ENCODE measurements at places on chromosomes 5 and 9. TPM values are rescaled to one million over a fixed set of nuclear protein-coding genes. Genes with fewer than 3 reads are reported as not detected.

GRCh38 chr5:32029261-32029660 lies 144.9 kb downstream of the GOLPH3 start:
- DNase-seq, result peak; percentile 18
- H3K4me3 ChIP-seq, result no peak overlapping the region
- H3K27me3 ChIP-seq, result peaks cover 3% of the 10 kb centered on the region

DNA sequence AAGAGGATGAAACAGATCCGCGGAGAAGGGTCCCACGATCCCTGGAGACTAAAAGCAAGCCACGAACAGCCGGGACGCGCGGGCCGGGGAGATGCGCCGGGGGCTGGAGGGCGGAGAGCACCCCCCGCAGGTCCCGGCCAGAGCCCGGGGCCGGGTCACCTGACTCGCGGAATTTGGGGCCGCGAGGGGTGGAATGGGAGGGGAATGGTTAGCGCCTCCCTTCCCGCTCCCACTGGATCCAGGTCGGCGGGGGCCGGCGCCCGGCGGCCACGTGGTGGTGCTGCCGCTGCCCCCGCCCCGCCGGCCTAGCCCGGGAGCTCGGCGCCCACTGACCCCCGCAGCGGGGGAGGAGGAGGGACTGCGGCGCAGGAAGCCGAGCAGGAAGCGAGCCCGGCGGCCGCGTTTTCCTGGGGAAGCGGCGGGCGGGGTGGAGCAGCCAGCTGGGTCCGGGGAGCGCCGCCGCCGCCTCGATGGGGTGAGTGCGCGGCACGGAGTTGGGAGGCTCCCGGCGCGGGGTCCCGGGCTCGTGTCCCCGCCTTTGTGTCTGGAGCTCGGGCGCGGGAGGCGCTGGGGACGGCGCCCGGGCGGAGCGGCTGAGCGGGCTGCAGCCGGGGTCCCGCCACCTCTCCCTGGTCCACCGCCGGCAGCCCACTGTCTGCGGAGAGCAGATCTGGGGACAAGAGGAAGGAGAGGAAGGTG lies at the start of gene RAI14:
Gene RAI14 (plus strand): TSS at position 328 of the 699 bp plus-strand sequence. CDS start 30,592 bp downstream, outside the sequence.
- peaks cover 2% of the 10 kb centered on the region for H3K36me3 ChIP-seq
- DNase-seq, result peak; percentile 85
- peak within 1 kb of the TSS; percentile 99 for H3K4me3 ChIP-seq
- H3K27ac ChIP-seq, result peak within 1 kb of the TSS; percentile 100
- H3K27me3 ChIP-seq, result no peaks in the 10 kb centered on the region

- no peaks in the 10 kb centered on the region for H3K36me3 ChIP-seq
- peaks cover 7% of the 10 kb centered on the region for H3K4me1 ChIP-seq
- H3K27me3 ChIP-seq, result no peaks in the 10 kb centered on the region
- no peak overlapping the region for H3K27ac ChIP-seq
- DNase-seq, result no peak
Measured at GRCh38 chr5:53882006-53882675, 321.7 kb downstream of the NDUFS4 start.

Gene NMUR2
- total RNA-seq, result not detected

Gene LURAP1L
- 6.1 TPM for total RNA-seq

Gene GBGT1
- total RNA-seq, result 1.8 TPM

Gene ELOVL7
- 0.18 TPM for total RNA-seq
